ENCODE measurements at places on chromosomes 12 and 14.
A peak's percentile ranks its signal among the peaks of the same experiment; 100 is the strongest.

- no peak for DNase-seq
Observed at GRCh38 chr12:5390174-5390799, 41.6 kb upstream of the NTF3 start.

GRCh38 chr12:19810213-19810612, 370.9 kb downstream of the AEBP2 start:
- no peak for DNase-seq

DNA sequence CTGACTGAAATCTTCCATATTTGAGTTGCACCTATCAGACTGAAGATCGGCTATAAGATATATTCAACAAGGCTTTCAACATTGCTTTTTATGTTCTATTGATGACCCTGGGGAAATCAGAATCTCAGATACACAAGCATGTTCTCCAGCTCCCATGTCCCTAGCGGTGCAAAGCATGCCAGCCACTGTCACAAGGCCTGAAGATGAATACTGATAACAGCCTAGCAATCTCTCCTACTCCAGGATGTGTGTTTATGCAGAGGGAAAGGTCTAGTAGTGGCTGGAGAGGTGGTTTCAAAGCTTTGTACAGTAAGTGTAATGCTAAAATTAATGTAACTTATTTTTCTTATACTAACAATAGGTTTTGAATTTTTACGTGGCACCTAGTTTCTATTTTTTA, 64.6 kb downstream of the SOX5 start:
- DNase-seq = no peak

- DNase-seq = no peak
Observed at GRCh38 chr14:37587881-37588666, 7.0 kb downstream of the FOXA1 start.

GRCh38 chr14:80780500-80780899, 161.0 kb downstream of the CEP128 start:
- DNase-seq = no peak

DNA sequence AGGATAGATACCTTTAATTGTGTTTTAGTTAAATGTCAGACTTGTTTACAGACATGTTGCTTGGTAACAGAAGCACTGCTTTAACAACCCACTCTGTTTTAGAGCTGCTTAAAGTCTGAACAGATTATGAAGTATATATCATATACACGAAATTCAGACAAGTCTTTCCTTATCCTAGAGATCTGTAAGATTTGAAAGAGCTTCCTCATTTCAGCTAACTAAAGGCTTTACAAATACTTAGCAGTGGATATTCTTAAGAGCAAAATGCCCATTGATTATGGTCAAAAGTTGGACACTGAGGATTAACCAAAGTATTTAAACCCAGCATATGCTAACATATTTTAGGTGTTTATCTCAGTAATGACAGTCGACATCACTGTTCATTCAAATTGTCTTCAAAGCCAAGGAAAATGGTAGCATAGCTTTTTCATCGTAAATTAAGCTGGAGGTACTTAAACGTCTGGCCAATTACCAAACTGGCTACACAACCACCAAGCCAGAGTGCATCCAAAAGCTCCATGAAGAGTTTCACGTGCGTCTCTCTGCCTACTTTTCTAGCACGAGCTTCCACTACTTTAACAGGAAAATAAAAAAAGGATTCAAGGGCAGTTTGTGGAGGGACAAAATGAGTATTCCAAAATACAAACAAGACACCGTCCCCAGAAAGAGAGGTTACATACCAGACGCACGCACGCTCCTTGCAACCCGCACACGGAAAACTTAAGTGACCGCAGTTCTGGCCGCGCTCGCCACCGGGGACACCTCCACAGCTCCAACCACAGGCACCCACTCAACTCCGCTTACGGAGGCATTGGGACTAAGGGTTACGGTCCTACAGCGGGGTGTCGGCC, 565 bp downstream of the CEP83 start:
- DNase-seq = peak; percentile 14

DNA sequence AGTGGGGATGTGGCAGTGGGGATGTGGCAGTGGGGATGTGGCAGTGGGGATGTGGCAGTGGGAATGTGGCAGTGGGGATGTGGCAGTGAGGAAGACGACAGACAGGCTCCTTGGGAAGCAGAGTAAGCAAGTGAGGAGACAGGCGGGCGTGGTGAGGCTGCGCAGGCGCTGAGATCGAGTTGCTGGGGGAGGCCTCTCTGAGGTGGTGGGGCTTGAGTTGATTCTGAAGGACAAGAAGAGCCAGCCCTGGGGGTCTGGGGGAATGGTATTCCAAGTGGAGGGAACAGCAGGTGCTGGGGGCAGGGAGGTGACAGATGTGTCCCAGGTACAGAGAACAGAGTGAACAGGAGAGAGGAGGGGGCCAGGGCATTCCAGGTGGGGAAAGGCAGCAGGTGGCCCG, 33.8 kb upstream of the TSPAN9 start:
- DNase-seq = no peak

GRCh38 chr12:88529531-88530488, 50.5 kb downstream of the KITLG start:
- no peak for DNase-seq

DNA sequence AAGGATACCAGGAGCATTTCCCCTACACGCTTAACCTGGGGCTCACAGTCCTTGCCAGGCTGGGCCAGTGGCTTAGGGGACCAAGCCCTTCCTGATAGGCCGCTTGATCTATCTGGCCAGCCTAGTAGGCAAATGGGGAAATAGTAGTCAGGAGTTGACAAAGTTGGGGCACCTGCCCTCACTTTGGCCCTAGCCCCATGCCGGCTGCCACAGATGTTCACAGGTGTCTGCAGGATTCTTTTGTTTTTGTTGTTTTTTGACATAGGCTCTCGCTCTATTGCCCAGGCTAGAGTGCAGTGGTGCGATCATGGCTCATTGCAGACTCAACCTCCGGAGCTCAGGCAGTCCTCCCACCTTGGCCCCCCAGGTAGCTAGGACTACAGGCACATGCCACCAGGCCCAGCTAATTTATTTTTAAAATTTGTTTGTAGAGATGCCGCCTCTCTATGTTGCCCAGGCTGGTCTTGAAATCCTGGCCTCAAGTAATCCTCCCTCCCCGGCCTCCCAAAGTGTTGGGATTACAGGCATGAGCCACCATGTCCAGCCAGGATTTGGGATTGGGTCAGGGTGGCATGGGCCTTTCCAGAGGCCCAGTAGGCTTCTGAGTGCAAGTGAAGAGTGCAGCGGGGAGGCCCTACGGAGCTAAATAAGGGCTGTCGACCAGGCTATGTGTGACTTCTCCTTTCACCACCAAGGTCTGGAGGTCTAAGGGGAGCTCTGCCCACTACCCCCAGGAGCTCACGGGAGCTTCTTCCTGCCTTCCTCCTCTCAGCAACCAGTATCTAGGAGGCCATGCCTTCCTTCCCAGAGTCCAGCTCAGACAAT, 15.5 kb upstream of the HDAC7 start:
- no peak for DNase-seq

GRCh38 chr12:52238916-52239646, 6.0 kb downstream of the KRT7 start:
- DNase-seq = no peak

GRCh38 chr12:30178916-30179315, 395.2 kb upstream of the TMTC1 start:
- DNase-seq = peak; percentile 78

- DNase-seq = no peak
Observed at GRCh38 chr12:120936197-120936596, 32.0 kb upstream of the SPPL3 start.
